NCI-H2029 treated with DMSO at 0.1 percent for 48 hours (cell line): ENCODE measurements at places on chromosomes 11 and 22.
A peak's percentile ranks its signal among the peaks of the same experiment; 100 is the strongest.

- DNase-seq, result no peak
Measured at GRCh38 chr22:21937041-21937820, 15.4 kb downstream of the PPM1F start.

DNA sequence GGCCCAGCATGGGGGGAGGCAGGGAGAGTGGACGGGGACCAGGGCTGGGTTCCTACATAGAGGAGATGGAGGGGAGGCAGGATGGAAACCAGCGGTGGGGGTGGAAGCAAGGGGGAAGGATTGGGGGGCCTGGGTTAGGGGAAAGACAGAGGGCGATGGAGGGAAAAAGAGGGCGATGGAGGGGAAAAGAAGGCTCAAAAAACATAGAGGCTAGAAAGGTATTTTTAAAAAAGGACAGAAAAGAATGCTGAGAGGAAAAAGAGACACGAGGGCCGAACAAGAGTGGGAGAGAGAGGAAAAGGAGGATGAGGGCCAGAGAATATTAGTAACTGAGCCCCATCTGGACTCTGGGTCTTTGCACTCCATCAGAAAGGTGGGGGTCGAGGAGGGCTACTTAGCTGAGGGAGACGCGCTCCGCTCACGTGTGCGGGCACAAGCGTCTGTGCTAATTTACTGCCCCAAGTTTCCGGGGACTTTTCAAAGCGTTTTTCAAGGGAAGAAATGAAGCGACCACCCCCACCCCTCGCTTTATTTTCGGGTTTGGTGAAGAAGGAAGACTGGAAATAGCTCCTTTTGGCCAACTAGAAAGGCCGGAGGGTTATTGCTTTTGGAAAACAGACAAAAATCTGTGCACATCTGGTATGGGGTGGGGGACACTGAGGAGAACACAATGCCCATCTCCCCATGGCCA lies 14.5 kb downstream of the PAX6 start:
- no peak for DNase-seq

- DNase-seq, result no peak
Measured at GRCh38 chr11:134711588-134711987, 299.5 kb upstream of the B3GAT1 start.

DNA sequence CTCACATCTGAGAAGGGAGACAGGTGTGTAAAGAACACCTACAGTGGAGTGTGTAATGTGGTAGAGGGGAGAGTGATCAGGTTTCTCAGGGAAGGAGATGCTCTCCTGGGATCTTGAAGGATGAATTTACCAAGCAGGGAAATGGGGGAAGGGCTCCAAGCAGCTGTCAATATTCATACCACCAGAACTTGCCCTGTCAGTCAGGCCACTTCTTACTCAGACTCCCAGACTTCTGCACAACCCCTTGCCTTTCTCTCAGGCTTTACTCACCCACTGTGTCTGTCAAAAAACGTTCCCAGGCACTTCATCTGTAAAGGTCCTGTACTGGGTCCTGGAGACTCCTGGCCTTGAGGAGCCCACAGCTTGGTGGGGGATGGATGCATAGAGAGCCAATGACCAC lies 14.0 kb upstream of the FCHSD2 start:
- DNase-seq, result no peak

- DNase-seq, result no peak
Measured at GRCh38 chr11:114295676-114296604, at the start of gene NNMT. Gene NNMT (plus strand): TSS chr11:114296399. CDS start chr11:114296557, 158 bp downstream.

DNA sequence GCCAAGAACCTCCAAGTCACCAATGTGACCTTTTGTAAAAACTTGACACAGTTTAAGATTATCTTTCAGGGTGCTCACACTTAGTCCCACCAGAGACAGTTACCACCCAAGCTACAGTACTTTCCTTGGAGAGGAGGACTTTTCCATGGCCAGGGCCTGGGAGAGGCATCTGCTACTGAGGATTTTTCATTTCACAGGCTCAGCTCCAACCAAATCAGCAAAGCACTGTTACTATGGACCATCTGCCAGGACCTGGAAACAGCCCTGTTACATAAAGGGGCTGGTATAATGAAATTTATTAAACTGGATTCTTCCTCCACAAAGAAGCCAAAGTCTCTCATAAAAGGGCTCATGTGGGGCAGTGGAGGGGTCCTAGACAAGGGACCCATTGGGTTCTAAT lies 38.6 kb downstream of the SERGEF start:
- DNase-seq, result no peak

DNA sequence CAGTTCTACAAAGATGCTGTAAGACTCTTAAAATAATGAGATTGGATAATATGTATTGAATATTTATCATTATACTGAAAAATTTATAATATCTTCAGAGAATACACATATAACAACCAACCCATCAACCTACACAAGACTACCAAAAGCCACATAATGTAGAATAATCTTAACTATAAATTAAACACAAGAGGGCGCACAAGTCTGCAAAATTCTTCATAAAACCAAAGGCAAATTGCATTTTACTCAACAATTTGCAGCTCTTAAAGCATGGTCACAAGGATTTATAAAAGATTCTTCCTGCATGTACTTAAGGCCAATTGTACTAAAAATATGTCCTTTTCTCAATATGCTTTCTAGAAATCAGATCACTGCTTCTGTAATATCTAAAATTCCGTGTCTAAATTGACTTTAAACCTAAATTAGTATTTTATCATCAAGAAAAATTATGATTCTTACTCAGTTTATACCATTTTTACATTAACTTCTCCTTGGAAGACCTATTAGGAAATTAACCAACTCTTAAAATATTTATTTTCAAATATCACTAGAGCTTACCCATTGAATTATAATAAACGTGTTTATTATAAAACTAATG lies 79.0 kb downstream of the TTC28 start:
- DNase-seq, result peak; percentile 51
